ENCODE measurements at places on chromosomes 2 and 18.
A peak's percentile ranks its signal among the peaks of the same experiment; 100 is the strongest.

- DNase-seq: no peak
Measured at GRCh38 chr2:233428008-233428407, 73.7 kb downstream of the DGKD start.

DNA sequence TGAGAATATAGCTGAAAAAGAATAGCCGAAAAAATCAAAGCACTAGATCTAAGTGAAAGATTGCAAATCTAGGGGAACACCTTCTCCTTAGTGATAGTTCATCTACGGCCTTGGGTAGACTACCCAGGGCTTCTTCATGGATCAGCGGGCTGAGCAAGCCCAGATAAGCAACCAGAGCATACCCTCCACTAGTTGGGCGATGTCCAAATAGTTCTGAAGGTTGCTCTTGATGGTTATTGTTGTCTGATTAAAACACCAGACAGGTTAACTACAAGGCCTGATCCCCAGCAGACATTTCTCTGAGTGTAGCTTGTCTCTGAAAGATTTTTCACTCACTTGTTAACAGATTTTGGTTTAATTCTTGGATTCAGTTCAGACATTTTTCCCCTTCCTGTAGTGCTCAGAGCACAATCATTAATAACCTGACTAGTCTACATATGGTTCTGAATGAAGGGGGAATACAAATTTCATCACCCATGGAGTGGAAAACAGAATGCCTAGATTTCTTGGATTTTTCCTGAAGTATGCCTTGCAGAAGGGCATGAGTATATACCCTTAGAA, 99.6 kb downstream of the BABAM2 start:
- no peak for DNase-seq

DNA sequence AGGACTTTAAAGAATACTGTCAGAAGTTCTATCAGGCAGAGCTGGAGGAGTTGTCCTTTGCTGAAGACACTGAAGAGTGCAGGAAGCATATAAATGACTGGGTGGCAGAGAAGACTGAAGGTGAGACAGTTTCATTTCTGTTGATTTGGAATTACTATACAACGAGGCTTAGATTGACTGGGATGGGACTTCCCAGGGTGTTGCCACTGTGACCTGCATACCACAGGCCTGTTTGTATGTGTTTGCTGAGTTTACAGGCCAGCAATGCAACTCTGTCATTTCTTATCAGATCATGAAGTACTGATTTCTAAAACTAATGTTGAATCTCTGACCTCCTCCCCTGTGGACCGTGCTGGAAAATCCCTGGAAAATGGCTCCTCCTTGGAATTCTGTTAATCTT, 11.8 kb downstream of the SERPINB8 start:
- DNase-seq: no peak

GRCh38 chr2:86764661-86765309, 25.9 kb downstream of the CD8A start:
- DNase-seq: peak; percentile 49

- DNase-seq: no peak
Measured at GRCh38 chr2:181234487-181234891, 222.7 kb upstream of the ITGA4 start.

DNA sequence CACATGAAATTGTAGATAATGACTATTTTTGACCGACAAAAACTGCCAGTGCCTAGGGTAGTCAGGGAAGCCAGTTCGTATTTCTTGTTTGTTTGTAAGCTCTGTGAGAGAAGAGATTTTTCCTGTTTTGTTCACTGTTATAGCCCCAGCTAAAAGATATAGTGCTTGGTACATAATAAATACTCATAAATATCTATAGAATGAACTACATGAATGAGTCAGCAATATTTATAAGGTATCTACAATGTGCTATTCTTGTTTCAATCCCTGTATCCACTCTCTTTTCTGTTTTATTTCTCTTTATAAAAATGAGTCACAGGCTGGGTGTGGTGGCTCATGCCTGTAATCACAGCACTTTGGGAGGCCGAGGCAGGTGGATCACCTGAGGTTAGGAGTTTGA, 275.6 kb upstream of the FANCL start:
- no peak for DNase-seq

- DNase-seq: no peak
Measured at GRCh38 chr2:8153258-8153718, 528.6 kb upstream of the ID2 start.

DNA sequence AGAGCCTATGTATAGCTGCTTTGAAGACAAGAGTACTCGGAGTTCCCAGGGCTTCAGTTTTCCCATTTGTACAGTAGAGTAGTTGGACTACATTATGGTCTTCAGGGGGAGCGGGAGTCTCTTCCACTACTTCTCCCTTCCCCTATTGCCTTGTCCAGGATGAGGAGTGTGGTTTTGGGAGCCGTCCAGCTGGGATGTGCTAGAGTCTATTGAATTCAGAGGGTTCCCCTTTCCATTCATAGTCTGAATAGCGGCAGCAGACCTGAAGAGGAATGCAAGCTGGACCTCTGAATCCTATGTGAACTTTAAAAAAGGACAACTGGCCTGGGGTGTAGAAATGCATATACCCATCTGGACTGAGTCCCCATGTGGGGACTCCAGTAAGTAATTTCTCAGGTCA, 43.5 kb upstream of the EPG5 start:
- DNase-seq: no peak

GRCh38 chr2:25305775-25306174, 36.0 kb downstream of the DNMT3A start:
- peak; percentile 67 for DNase-seq

GRCh38 chr18:59041296-59041695, 98.4 kb upstream of the SEC11C start:
- DNase-seq: no peak

DNA sequence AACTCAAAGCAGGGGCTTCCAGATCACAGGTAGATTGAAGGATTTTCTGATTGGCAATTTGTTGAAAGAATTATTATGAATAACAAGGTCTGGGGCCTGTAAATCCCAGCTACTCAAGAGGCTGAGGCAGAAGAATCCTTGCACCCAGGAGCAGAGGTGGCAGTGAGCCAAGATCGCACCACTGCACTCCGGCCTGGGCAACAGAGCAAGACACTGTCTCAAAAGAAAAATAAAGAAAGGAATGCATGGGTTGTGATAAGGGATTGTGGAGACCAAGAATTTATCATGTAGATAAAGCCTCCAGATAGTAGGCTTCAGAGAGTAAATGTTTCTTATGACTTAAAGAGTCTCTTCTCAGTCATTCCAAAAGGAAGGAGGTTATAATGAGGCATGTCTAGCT, 35.8 kb upstream of the DYNAP start:
- no peak for DNase-seq

- no peak for DNase-seq
Measured at GRCh38 chr2:67076239-67076624, 320.9 kb upstream of the ETAA1 start.

- no peak for DNase-seq
Measured at GRCh38 chr18:58344861-58345463, 283.9 kb downstream of the ALPK2 start.

DNA sequence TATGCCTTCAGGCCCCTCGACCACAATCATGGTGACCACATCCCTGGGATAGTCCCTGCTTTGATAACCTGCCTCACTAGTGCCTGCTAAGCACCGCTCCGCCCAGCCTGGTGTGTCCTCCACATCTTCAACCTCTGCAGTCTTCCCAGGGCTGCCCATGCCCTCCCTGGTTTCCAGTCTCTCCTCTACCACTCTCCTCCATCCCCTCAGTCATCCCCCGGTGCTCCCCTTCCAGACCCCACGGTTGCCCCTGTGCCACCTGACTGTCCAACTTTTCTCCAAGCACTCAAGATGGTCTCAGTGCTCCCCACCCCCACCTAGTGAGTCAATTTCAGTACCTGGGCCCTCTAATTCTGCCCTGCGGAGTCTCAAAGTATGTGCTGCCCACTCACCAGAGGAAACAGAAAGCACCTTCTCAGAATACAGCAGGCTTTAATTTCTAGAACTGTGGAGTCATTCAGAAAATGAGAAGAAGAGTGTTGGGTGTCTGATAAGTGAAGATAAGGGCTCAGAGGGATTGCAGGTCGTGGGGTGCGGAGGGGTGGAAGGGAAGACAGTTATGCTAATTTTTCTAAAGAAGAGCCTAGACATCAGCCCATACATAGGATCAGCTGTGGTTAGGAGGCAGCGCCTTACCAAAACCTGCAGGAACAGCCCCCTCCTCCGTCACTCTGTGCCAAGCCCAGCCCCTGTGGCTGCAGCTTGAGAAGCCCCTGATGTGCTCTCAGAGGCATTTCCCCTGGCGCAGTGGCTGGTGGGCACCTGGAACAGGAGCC, 53.6 kb upstream of the CAB39 start:
- no peak for DNase-seq

DNA sequence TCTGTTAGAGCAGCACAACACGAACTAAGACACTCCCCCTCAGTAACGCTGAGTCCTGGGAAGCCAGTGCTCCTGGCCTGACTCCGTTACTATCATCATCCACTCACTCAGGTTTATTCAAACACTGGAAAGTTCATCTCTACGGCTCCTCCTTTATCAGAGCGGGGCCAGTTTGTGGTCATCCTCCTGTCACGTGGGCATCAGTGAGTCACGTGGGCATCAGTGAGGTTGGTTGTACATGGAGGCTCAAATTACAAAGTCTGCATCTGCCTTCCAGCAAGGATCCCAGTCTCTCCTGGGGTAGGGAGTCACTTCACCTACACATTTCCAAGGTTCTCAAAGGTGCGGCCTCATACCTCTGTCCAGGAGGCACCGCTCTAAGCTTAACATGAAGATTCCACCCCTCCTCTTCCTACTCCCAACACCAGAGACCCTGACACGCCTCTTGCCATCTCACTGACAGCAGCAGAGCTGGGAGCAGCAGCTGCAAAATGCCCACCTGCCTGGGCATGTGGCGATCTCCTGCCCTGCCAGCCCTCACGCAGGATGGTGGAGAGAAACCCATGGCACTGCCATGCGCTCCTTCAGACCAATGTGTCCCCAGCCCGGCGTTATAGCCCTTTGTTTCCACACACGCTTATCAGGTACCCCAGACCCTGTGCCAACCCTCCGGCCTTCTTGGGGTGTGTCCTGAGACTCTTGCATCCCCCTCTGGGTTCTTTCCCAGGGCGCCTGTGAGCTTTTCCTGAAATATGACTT, 99.2 kb upstream of the PTPRM start:
- DNase-seq: no peak

DNA sequence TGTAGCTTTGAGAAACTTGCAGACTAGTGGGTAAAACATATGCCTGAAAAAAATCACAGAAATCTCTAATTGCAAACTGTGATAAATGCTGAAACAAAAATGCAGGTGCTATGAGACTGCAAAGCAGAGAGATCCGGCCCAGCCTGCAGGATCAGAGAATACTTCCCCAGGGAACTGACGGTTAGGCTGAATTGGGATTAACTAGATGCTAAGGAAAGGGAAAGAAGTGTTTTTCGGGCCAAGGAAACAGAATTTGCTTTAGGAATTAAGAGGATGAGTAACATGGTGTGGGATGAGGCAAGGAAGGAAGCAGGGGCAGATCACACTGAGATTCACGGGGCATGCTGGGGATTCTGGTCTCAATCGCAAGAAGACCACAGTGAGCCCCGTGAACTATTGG, 71.5 kb downstream of the OSBPL6 start:
- no peak for DNase-seq

DNA sequence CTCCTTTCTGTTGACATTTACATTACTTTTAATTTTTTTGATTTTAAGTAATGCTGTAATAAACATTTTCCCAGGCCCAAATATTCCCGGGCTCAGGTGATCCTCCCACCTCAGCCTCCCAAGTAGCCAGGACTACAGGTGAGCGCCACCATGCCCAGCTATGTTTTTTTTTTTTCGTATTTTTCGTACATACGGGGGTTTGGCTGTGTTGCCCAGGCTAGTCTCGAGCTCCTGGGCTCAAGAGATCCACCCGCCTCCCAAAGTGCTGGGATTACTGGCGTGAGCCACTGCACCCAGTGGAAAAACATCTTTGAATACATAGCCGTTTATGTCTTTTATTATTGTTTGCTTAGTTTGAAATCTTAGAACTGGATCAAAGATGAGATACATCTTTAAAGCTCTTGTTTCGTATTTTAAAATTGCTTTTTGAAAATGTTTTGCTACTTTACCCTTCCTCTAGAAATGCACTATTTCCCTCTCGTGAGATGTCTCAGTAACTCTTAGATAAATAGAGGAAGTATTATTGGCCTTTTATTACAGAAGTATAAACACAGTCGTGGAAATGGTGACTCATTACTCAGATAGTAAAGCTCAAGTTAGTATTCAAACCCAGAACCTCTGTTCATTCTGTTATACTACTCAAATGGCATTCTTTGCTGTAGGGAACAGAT, 2.4 kb downstream of the SMCHD1 start:
- no peak for DNase-seq

GRCh38 chr2:197599285-197599965, 76.0 kb downstream of the RFTN2 start:
- peak; percentile 7 for DNase-seq
